ENCODE measurements at places on chromosomes 6 and 20.

GRCh38 chr6:7252390-7252789, 60.6 kb downstream of the SSR1 start:
- DNase-seq, result no peak

DNA sequence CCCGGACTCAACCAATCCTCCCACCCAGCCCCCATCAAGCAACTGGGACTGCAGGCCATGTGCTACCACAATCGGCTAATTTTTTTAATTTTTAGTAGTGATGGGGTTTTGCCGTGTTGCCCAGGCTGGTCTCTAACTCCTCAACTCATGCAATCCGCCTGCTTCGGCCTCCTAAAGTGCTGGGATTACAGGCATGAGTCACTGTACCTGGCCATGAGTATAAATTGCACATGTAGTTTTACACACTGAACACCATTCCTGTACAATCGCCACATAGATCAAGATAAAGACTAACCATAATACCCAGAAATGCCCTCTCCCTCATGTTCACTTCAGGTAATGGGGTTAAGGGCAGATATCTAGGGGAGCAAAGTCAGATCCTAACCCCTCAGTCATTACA, 26.4 kb downstream of the TRPC4AP start:
- DNase-seq, result no peak

DNA sequence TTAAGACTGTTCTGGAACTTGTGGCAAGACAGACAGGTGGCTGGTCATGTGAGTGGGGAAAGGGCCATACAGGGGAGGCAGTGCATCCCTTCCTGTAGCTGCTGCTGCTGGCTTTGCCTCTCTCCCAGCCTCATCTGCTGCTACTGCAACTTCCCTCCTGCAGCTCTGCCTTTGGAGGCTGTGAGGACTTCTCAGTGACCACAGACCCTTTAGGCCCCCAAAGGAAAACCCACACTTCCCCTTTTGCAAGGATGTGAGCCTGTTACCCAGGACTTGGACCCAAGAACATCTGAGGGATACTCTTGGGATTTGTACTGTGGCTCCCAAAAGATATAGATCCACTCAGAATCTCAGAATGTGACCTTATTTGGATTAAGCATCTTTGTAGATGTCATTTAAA, 91.0 kb downstream of the TMEM170B start:
- no peak for DNase-seq

GRCh38 chr6:158832026-158832425, 12.9 kb upstream of the EZR start:
- DNase-seq, result no peak

GRCh38 chr20:48034751-48035150, 249.5 kb upstream of the SULF2 start:
- no peak for DNase-seq

GRCh38 chr6:90078513-90079289, 184.4 kb downstream of the GJA10 start:
- no peak for DNase-seq

DNA sequence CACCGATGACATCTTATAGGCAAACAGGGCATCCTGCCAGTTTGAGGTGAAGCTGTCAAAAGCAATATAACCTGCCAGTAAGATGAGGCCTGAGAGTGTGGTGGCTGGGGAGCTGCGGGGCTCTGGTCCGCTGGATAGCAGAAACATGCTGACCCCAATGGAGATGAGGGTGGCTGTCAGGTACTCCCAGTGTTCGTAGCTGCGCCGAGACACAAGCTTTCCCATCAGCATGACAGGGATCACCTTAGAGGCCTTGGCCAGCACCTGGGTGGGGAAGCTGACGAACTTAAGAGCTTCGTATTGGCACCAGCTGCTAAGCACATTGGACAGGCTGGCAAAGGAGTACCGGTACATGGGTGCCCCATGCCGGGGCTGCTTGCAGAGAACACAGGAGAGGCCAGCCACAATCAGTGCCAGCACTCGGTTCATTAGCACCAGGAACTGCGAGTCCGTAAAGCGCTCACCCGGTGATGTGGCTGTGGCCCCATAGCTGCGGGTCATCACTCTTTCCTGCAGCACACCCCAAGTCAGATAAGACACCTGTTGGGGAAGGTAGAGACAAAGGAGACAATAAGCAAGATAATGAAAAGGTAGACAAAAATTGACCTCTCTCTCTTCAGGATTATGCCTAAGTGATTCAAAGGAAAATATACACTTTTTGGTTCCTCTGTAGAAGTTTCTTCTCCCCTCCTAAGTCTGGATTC, 2.1 kb downstream of the SLC35B2 start:
- DNase-seq, result no peak

DNA sequence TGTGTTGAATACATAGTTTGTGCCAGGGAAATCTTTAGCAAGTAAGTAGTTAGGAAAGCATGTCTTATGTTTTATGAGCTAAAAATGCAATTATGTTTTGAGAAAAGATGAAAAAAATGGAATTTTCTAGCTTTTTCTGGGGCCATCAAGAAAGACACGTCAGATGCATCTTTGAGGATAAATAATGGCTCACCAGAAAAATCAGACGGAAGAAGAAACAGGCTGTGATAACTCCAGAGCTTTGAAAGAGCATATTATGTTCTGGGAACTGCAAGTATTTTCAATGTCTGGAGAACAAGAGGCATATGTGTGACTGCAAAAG, 173.7 kb downstream of the CLVS2 start:
- no peak for DNase-seq

DNA sequence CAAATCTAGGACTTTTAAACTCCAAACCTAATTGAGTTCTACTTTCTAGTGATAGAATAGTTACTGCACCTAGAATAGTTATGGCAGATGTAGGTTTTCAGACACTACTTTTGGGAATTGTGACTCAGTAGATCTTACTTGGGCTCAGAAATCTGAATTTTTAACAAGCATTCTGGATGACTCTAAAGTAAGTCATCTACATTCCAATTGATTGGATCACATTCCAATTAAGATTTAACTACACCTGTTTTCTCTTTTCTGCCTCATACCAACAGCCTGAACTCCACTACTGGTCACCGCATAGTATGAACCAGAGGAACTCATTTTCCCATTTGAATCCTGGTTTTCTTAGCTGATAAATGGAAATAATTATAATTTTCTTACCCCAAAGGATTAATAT, 49.5 kb upstream of the TFAP2D start:
- no peak for DNase-seq

DNA sequence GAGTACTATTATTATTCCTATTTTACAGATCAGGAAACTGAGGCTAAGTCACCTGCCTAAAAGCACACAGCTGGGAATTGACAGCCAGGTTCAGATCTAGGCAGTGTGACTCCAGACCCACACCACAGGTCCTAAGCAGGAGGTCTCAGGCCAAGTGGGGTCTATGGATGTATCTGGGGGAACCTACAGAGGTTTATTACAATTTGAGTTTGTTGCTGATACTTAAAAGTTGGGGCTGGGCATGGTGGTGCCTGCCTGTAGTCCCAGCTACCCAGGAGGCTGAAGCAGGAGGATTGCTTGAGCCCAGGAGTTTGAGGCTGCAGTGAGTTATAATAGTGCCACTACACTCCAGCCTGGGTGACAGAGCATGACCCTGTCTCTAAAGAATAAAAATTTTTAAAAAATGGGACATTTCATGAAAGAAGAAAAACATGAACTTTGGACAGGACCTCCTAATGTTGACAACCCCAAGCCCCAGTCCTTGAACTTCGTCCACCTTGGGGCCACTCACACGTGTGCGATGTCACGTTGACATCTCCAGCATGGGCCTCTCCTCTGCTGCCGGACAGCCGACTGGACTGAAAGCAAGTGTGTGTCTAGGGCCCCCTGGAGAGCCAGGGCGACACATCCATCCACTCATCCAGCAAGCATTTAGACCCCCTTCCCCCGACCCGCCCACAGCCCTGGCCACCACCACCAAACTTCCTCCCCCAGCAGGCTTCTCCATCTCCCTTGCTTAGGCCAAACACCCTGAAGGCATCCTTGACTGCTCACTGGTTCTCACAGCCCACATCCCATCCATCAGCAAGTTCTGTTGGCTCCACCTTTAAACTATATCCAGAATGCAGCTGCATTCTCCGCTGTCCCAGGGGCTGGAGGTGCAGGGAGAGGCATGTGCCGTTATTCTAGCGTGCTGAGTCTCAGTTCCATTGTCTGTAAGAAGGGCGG, 40.0 kb downstream of the NOL4L start:
- DNase-seq, result no peak

- no peak for DNase-seq
Measured at GRCh38 chr6:106688177-106688951, 59.0 kb downstream of the QRSL1 start.

DNA sequence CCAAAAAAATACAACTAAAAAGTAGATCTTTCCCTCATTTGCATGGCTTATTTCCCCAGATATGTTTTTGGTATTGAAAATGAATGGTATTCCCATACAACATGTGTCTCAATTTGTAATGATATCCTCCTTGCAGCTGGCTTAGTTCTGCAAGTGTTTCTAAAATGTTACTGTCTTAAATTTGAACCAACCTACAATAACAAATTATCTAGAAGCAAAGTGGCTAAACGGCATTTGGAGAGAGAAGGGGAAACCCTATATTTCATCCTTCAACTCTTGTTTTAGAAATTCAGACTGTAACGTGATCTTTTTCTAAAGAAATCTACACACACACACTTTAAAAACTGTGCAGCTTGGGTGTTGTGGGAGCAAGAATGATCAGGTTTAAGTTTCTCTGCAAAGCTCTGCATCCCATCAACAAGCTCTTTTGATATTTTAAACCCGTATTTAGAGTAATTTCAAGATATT, 153.0 kb downstream of the SOBP start:
- DNase-seq, result no peak

DNA sequence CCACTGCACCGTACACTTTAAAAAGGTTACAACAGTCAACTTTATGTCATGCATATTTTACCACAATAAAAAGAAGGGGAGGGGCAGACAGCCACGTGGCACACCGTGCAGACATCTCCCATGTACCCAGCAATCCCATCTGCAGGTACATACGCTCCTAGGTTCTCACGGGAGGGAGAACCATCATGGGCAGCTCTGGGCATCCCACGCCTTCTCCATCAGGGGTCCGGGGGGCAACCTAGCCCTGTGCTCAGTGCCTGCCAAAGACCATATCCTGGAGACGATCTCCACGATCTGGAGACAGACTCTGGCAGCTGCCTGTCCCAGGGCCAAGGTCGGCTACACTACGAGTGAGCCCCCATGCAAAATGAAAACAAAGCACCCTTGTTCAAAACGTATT, 2.5 kb upstream of the BNIP5 start:
- DNase-seq, result no peak

- no peak for DNase-seq
Measured at GRCh38 chr6:168860987-168861386, 392.7 kb downstream of the THBS2 start.

GRCh38 chr6:130026859-130027258, 8.5 kb downstream of the L3MBTL3 start:
- DNase-seq, result no peak

DNA sequence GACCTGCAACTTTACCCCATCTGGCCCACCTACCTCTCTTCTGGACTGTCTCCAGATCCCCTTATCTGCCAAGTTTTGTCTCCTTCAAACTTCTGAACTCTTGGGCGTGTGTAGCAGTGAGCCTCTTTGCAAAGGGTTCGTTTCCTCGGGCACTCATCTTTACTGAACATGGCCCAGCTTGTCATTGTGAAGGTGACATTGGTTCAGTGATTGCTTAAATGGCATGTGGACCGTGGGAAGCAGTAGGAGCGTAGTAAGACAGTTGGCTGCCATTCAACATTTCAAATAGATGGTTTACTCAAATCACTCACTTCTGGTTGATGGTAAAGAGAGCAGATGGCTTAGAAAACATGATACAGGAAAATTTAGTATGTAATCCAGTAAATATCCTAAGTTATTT, 34.8 kb upstream of the KIF25 start:
- DNase-seq, result no peak

- no peak for DNase-seq
Measured at GRCh38 chr6:36820700-36821580, 18.3 kb downstream of the CPNE5 start.

- DNase-seq, result no peak
Measured at GRCh38 chr6:20757761-20758160, 223.5 kb downstream of the CDKAL1 start.

- DNase-seq, result no peak
Measured at GRCh38 chr6:89986650-89987074, 92.4 kb downstream of the GJA10 start.

- no peak for DNase-seq
Measured at GRCh38 chr6:14858808-14859207, 387.1 kb upstream of the JARID2 start.

DNA sequence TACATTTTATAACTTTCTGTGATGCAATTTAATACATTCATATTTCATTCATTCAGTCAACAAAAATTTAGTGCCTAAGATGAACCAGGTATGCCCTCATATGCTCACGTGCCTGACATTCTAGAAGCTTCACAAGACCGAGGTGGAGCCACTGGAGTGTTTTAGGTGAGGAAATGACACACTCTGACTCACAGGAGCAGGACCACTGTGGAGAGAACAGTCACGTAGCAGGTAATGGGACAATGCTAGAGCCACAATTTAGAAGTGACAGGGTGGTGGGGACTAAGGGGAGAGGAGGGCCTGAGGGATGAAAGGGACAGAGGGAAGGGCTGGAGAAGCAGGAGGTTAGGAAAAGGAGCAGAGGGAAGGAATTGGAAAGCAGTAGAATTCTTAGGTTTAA, 17.6 kb upstream of the HLA-A start:
- no peak for DNase-seq

- DNase-seq, result no peak
Measured at GRCh38 chr6:137798261-137798660, 68.8 kb upstream of the TNFAIP3 start.

GRCh38 chr6:10140824-10141223, 274.1 kb downstream of the TFAP2A start:
- no peak for DNase-seq

DNA sequence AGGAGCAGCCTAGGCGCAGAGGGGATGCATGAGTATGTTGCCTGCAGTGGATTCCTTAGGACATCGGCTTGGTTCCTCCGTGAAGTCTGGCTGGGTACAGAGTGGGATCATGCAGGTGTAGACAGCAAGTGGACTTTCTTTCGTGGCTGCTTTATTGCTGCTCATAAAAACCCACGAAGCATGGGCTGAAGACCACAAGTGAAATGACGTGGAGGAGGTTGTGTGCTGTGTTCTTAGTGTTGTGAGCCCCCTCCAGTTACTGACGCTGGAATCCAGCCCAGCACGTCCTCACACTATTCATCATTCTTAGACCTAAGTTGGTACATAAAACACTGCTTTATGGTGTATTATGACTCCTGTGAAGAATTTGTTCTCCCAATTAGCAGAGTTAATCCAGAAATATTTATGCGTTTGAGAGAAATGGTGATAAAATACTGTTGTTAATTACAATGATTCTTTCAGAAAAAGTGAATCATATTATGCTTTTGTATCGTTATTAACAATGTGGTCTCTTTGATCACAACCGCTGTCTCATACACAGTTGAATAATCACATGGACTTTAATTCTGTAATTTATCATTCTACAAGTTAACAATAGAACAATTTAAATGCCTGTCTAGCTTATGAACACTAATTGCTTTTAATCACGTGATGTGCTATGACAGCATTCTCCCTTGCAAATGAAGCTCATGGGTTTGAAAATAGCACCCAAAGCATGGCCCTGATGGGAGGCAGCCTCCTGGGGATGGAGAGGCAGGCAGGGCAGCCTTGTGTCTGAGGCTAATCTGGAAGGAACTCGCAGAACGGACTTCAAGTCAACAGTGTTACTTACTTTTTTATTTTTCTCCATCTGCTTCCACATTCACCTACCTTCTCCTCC, 233.9 kb upstream of the SYNDIG1 start:
- DNase-seq, result no peak
